SIG-M5 (cell line): ENCODE measurements at places on chromosomes 16 and 17.

GRCh38 chr17:76883744-76884525 is 15.7 kb downstream of the MGAT5B start:
- DNase-seq, result no peak

DNA sequence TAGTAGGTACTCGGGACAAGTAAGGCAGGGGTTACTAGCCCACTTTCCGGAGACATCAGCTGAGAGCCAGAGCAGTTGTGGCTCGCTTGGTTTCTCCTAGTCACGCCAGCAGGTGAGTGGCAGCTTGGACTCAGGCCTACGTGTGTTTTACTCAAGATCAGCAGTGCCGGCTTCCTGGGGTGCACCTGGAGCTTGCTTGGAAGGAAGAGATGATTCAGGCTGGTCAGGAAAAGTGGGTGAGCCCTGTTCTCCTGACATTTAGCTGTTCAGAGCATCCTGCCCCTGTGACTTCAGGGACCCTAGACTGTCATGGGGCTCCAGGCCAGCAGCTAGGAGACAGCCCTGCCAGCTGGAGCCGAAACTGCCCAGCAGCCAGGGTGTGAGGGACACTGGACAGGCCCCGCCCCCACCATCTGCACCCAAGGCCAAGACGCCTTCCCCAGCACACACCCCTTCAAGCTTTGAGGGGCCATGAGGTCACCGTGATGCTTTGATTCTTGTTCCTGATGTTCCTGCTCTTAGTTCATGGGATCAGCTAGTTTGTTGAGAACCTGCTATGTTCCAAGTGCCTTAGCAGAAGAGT is 238.0 kb upstream of the CIBAR2 start:
- no peak for DNase-seq

- DNase-seq, result no peak
Measured at GRCh38 chr16:87954361-87954760, 3.1 kb downstream of the BANP start.

DNA sequence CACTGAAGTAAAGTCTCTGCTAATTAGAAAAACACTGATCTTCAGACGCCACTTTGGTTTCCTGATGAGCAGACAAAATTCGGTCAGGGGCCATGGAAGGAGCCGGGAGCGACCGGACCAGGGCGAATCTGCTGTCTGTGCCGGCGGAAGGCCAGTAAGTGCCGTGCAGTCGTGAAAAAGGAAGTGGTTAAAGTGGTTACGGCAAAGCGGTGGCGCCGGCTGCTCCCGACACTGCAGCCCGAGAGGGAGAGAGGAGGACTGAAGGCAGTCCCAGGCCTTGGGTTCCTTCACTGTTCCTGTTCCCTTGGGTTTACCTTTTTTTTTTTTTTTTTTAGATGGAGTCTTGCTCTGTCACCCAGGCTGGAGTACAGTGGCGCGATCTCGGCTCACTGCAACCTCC is 17.3 kb upstream of the HEXD start:
- DNase-seq, result peak; percentile 38

DNA sequence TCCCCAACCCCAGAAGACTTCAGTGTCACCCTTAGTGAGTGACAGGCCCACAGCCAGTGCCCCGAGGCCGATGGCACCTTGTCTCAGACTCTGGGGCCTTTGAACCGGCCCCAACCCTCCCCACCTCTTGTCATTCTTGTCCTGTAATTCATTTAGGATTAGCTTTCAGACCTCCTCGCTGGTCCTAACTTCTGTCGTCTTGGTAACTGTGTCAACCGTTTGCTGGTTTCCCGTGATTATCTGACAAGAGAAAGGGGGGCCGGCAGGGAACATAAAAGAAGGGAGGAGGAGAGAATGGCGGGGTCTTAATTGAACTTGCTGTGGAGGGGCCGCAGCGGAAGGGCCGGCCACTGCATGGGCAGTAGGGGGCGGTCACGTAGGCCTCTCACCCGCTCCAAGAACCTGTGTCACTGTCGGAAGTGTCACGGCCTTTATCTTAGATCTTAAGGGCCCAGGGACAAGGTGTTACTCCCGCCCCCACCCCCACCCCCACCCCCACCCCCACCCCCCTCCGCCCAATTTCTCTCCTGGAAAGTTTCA is 46.5 kb upstream of the GSE1 start:
- no peak for DNase-seq

DNA sequence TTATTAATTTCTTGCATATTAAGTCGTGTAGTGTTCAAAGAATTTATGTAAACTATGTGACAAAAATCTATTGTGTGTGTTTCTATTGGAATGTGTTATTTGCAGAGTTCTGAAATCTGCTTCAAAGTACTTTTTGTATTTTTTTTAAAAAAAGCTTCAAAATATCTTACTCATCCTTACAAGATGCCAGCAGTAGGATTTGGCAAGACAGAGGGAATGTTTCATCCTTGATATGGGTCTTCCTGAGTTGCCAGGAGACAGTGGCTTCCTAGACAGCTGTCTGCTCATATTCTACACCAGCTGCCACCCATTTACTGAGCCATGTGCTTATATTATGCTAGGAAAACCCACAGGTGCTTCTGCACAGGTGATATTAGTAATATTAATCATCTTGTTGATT is 36.4 kb downstream of the EFCAB5 start:
- DNase-seq, result no peak

- no peak for DNase-seq
Measured at GRCh38 chr16:64900517-64900916, 221.3 kb downstream of the CDH11 start.

- DNase-seq, result no peak
Measured at GRCh38 chr17:76365256-76365903, 11.7 kb upstream of the PRPSAP1 start.

- DNase-seq, result no peak
Measured at GRCh38 chr17:1108765-1109605, 70.8 kb downstream of the ABR start.

DNA sequence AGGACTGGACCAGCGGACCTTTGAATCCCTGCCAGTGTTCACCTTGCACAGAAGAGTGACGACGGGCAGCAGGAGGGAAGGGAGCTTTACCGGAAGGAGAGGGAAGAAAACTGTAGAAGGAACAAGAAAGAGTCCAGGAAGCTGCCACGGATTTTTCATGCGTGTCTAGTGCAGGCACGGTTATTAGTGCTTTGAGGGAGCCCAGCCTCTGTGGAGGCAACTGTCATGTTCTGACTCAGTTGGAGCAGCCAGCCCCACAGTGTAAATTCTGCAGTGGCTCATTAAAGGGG is 6.5 kb upstream of the HOXB13 start:
- no peak for DNase-seq

DNA sequence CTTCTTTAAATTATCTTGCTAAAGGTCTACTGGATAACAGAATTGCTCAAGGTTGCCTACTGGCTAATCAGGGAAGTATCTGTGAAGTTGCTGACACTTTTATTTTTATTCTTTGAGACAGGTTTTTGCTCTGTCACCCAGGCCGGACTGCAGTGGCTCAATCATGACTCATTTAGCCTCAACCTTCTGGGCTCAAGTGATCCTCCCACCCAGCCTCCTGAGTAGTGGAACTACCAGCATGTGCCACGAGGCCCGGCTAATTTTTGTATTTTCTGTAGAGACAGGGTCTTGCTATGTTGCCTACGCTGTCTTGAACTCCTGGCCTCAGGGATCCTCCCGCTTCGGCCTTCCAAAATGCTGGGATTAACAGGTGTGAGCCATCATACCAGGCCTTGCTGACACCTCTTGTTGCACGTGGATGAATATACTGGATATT is 43.1 kb downstream of the GLG1 start:
- peak; percentile 85 for DNase-seq

DNA sequence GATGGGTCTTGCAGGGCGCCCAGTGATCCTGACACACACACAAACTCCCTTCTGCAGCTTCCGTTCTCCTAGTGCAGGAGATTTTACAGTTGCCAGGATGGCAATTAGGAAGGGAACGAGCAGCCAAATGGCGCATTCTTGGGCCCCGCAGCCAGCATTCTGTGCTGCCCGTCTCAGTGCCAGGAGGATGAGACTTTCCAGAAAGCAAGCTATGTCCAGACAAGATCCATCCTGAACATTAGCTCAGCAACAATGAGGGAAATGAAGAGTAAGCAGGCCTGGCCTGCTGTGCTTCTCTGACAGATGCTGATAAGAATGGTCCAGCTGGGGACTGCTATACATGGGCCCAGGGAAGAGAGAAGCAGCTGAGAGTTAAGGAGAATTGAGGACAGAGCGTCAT is 16.5 kb downstream of the SPPL2C start:
- no peak for DNase-seq

- DNase-seq, result no peak
Measured at GRCh38 chr16:8866118-8866883, 2.5 kb downstream of the CARHSP1 start.

DNA sequence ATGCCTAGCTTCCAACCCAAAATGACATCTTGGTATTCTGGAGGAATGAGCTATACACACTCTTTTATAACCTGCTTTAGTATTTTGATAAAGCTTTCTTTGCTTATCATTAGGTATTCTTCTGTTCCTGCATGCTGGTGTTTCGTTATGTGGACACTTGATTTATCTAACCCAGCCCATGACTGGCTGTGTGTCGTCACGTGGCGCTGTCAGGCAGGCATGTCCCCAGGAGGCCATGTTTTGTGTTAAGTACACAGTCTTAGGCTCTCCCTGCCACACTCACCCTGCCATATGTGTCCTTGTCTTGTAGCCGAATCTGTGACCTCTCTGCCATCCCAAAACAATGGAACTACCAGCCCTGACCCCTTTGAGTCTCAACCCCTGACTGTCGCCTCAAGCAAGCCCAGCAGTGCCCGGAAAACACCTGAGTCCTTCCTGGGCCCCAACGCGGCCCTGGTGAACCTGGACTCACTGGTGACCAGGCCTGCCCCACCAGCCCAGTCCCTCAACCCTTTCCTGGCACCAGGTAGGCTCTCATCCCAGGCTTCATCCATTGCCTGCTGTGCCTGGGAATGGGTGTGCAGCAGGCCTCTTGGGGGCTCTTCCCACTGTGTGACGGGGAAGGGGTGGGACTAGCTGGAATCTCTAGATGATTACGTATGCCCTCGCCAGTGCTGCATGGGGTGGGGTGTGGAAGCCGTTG is 30.8 kb downstream of the B9D1 start:
- DNase-seq, result no peak

DNA sequence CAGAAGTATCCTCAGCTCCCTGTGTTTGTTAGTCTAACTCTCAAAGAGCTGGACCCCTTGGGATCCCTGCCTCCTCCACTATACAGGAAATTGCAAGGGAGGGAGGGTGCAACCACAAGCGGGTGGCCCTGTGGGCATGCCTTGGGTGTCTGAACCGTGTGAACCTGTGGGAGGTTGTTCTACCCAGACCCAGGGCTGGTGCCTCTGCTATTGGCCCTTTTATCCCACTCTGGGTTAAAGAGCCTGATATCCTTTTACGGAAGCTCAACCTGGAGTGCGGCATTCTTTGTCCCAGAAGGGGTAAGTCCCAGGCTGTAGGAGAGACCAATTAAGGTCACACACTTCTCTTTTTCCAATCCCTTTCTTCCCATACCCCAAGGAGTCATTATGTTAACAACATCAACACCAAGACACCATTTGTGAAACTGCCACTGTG is 53.4 kb downstream of the ARSG start:
- DNase-seq, result no peak

DNA sequence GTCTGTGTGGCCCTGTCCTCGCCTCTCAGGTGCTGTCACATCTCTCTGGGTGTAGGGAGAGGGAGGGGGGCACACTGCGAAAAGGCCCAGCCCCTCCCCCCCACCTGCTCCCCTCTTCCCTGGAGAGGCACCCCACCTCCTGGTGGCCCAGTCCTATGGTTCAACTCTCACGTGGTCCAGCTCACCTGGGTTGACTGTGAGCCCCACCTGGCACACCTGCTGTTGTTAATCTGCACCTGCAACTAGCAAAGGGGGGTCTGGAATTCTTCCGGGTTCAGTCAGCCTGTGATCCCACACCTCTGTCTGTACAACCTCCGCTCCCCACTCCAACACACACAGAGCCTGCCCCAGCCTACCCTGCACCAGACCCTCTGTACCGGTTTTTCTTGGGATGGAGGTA is 2.0 kb upstream of the SYNGR2 start:
- no peak for DNase-seq

GRCh38 chr16:85567101-85567866 is 45.8 kb upstream of the GSE1 start:
- no peak for DNase-seq

GRCh38 chr17:78933959-78934568 is 8.9 kb upstream of the TIMP2 start:
- no peak for DNase-seq

DNA sequence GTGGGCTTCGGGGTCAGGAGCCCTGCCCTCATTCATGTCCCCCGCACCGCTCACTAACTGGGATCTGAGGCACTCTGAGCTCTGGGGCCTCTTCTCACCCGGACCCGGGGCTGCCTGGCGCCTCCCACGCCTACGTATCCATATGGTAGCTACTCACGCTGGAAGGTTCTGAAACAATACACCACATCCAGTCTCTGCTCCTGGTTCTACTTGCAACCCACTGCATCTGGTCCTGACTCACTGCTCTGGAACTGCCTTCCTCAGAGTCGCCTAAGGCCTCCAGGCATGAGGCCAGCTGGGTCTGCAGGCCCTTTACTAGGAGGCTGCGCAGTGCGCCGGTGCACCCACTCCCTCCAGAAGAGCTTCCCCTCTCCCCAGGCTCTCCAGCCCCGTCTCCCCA is 18.1 kb downstream of the USP36 start:
- DNase-seq, result no peak

- DNase-seq, result no peak
Measured at GRCh38 chr17:2050300-2051060, 4.4 kb upstream of the HIC1 start.

GRCh38 chr17:83054518-83055125 is 24.8 kb upstream of the METRNL start:
- DNase-seq, result no peak

- DNase-seq, result no peak
Measured at GRCh38 chr17:82077617-82078358, 12.2 kb upstream of the DUS1L start.

DNA sequence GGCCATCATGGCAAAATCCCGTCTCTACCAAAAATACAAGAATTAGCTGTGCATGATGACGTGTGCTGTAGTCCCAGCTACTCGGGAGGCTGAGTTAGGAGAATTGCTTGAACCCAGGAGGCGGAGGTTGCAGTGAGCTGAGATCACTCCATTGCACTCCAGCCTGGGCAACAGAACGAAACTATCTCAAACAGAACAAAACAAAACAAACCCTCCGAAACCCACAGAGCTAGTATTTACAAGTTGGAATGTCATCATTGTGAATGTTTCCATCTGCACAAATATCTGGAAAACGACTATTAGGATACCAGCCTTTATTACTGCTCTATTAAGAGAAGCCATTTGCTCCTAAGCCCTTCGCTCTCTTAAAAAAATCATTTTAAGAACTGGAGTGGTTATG is 26.0 kb downstream of the SMARCE1 start:
- no peak for DNase-seq

- DNase-seq, result no peak
Measured at GRCh38 chr17:12098568-12098967, 77.9 kb downstream of the MAP2K4 start.

- DNase-seq, result no peak
Measured at GRCh38 chr16:70578035-70578434, 54.4 kb downstream of the SF3B3 start.

DNA sequence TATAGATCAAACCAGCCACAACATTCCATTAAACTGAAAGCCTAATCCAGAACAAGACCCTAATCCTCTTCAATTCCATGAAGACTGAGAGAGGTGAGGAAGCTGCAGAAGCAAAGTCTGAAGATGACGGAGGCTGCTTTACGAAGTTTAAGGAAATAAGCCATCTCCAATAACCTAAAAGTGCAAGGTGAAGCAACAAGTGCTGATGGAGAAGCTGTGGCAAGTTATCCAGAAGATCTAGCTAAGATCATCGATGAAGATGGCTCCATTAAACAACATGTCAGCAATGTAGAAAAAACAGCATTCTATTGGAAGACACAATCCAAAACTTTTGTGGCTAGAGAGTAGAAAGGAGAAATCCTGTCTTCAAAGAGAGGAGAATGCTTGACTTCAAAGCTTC is 69.6 kb downstream of the KANSL1 start:
- no peak for DNase-seq
